AG09319 (cell line): ENCODE measurements at places on chromosomes 6 and 20.
A peak's percentile ranks its signal among the peaks of the same experiment; 100 is the strongest.

GRCh38 chr20:23362392-23363256, 642 bp downstream of the GZF1 start:
- no peak for DNase-seq

- no peak for DNase-seq
These were observed 68.9 kb upstream of the SCGN start for GRCh38 chr6:25583099-25583498.

DNA sequence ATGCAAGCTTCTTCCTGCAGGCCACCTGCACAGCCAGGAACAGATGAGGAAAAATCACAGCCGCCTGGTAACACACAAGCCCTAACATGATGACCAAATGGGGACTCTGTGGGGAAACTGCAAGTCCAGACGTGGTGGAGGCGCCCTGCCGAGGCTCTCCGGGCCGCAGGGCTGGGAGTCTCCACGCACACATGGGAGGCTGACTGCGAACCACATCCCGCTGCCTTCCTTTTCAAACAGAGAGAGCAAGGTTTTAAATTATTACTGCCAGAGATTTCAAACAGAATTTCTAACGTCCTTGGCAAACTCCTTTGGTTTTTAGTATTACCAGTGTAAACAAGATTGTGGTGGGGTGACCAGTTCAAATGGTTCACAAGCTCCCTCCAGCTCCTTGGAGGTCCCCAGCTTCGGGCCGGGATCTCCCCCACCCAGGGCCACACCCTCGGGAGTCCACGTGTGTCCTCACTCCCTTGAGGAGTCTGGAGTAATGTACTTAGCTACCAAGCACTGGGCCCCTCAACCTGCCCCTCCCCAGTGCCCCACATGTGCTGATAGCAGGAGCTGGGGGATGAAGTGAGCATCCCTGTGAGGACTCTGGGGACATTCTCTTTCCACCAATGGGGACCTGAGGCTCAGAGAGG, 252.7 kb downstream of the TAF4 start:
- DNase-seq: no peak

DNA sequence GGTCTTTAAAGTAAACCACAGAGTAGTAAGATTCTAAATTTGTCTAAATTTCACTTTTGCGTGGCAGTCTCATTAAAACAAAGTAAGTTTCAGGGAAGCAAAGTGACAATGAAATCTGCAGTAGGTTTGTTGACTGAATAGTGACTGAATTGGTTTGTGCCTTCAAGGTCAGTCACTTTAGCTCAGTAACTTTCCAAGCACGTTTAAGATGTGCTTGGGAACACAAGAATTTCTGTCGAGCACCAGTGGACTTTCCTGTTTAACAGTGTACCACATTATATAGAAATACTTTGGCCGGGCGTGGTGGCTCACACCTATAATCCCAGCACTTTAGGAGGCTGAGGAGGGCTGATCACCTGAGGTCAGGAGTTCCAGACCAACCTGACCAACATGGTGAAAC, 1.7 kb upstream of the CD24 start:
- DNase-seq: no peak

- no peak for DNase-seq
These were observed 11.5 kb upstream of the TMEM244 start for GRCh38 chr6:129872586-129872985.

DNA sequence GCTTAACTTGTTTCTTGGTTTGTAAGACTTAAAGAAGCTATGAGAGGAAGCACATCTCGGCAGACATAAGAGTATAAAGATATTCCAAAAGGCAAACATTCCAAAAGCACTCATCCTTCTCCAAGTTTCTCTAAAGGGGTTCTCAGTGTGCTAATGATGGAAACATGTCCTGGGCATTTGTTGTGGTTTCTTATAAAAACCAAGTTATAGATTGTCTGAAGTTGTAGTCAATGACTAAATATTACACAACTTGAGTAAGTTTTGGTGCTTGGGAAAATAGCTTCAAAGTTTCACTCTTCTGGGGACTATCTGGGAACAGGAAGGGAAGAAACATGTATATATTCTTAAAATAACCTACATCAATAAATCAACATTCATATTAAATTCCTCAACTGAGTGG, 128.3 kb upstream of the TBX18 start:
- DNase-seq: no peak

DNA sequence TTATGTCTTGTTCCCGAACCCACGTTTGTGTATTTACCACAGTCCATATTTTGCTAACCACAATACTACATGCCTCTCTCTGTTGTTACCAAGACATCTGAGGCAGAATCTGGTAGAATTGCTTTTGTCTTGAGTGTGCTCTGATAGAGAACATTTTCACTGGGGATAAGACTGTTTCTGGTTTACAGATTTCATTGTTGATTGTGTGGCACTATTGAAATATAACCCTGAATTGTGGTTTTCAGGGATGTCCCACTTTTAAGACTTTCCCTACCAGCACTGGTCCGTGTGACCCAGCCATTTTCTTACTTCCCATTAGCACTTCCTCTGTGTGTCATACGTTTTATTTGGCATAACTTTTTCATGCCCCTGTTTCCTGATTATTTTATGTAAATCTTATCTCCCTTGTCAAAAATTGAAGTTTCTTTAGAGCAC, 12.2 kb downstream of the NCOA7 start:
- DNase-seq: no peak

- DNase-seq: peak; percentile 69
These were observed 2.5 kb downstream of the TNFRSF6B start for GRCh38 chr20:63698739-63699465.

- no peak for DNase-seq
These were observed 127.9 kb upstream of the ADGRF1 start for GRCh38 chr6:47169785-47170616.

DNA sequence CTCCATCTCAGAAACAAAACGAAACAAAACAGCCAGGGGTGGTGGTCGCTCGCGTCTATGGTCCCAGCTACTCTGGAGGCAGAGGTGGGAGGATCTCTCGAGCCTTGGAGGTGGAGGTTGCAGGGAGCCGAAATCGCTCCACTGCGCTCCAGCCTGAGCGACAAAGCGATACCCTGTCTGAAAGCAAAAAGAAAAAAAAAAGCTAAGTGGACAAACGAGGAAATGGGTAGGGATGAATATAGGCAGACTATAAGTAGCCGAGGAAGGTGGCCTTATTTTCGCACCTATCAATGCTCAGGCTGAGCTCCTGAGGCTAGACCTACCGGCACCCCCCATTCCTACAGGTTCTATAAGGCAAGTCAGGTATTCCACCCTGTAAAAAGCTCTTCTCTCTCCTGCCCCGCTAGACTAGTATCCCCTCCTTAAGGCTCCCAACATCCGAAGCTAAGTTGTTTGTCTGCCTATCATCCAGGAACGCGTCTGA, 650 bp upstream of the CASP8AP2 start:
- DNase-seq: no peak

DNA sequence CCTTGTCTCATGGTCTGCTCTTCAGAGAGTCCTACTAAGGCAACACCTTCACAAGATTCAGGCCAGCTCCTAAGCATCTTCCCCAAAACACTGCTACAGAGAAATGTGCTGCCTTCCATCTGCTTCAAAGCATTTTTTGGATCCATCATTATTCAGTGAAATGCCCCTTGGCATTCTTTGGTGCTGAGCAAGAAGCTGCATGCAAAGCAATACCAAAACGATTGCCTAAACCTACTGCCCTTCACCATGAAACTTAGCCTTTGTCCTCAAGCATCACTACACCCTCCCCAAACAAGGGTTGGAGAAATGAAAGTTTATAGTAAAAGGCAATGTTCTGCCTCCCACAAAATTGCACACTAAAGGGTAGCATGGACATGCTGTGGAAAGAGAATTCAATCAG, 93.5 kb downstream of the SNAP25 start:
- no peak for DNase-seq

DNA sequence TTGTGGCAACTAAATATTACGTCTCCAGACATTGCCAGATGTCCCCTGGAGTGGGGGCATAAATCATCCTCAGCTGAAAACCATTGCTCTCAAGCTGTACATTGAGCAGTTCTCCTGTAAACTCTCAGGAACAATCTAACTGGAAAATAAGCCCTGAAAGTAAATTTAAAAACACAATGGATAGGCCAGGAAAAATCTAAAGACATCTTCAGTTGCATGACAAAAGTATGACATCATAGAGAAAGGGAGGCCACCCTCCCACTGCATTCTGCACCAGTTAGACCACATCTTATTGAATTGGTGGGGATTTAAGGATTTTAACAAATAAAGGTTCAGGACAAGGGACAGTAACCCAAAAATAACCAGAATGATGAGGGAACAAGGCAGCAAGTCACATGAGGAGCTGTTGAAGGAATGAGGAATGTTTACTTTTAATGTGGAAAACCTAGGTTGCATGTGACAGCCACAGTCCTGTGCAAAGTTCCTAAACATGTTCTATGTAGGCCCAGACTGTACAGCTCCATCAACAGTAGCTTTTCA, 5.3 kb downstream of the PLA2G7 start:
- DNase-seq: no peak
